Activated CD4-positive, alpha-beta T cell treated with anti-CD3 and anti-CD28 coated beads, Interleukin-2, amount 50 U/mL, for 4 hours (primary cell): ENCODE measurements at places on chromosomes 4 and X.

DNA sequence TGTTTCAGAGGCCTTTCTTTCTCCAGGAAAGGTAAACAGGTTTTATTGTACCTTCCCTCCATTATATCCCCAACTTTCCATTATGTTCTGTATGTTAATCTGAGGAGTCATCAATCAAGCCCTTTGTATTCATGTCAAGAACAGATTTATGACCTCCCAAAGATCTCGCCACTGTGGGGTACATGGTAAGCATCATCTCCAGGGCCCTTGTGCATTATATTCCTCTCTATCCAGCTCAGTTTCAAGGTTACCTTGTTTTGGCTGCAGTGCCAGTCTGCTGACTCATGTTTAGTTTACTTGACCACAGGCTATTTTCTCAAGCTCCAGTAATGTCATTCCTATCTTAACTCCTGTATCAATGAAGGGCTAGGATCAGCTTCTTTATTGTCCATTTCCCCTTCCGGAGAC lies 125.1 kb upstream of the FRMPD4 start:
- no peak for DNase-seq

- no peak for DNase-seq
Measured at GRCh38 chr4:112210777-112211176, 20.8 kb upstream of the AP1AR start.

DNA sequence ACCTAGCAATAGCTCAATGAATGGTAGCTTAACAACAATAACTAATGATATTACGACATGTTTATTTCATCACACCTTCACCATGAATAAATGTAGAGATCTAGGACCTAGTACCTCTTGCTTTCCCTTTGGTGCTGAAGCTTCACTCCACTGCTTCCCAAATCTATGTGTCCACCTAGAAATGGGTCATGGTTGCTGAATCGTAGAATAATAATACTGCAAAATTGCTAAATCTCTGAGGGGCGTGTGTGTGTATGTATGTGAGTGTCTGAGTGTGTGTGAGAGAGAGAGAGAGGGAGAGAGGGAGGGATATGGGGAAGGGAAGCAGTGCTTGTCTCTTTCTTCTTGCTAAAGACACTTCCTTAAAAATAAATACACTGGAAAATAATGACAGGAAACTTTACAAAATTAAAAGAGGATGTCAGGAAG lies 109.3 kb upstream of the BMP2K start:
- DNase-seq: no peak

DNA sequence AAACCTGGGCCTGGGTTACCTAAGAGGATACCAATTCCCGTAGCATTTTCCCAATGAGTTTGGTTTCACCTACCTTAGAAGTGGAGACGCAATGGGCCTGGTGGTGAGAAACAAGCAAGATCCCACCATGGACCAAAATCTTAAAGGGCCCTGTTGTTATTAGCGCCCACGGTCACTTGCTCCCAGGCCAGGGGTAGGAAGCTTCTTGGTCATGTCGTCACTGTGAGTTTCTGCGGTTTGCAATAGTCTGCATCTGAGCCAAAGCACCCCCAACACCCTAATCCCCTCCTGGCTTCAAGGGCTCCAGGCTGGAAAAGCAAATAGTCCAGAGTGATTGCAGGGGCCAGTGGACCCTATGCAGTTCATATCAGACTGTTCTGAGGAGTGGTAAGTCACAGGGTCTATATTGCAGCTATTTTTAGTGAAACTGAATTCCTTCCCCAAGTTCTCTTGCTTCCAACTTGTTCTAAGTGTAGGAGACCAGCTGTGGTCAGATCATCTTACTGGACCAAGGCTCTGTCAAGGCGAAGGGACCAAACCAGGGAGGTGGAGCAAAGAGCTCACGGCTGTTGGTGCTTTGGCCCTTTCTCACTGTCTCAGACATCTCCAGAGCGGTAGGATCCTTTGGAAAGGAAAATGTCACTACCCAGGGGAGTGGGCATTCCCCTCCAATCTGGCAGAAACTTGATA lies 307.9 kb upstream of the F9 start:
- DNase-seq: no peak

DNA sequence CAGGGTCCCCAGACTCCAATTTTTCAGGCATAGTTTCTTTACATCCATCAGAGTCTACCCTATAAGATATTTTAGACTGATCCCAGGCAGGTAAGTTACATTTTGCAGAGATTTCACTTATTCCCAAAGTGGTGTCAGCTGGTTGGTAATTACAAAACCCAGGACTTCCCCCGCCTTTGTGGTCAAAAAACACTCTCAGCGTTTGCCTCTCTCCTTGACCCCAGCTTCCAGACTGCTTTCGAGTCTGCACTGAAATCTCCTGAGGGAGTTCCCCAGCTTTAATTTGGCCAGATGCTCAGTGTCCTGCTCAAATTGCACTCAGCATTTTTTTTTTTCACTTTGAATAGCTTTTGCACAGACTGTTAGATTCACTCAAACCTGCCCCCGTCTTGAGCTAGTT lies 11.2 kb upstream of the AMOT start:
- no peak for DNase-seq

DNA sequence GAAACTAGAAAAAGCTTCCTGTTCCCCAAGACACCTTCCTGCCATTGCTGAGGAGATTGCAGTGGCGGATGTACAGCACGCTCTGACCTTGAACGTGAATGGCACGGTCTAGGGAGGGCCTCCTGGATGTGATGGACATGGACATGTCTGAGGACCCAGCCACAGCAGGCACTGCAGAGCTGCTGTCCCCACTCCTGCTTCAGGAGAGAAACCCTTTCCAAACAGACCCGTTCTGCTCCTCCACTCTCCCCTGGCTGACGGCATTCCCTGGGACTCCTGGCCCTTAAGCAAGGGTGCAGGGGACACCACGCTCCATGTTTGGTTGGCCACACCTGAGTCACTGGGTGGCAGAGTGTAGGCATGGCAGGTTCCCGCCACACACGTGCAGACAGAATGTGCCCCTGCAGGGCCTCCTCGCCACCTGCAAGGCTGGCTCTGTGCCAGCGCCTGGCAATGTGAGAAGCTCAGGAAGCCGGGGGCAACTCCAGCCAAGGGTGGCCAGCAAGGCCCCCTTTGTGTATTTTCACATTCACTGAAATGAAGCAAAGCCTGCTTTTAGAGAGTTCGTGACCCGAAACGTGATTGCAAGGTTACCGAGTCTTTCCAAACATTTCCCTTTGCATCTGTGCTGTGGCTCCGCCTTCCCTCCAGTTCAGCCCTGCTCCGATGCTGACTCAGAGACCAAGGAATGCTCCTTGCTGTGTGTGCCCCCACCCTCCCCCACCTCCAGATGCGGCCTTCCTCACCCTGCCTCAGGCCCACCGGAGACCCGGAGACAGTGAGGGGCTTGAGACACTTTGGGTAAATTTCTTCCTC lies 46.1 kb downstream of the HTRA3 start:
- no peak for DNase-seq
